ENCODE measurements at places on chromosomes 6 and 20. TPM values are rescaled to one million over a fixed set of nuclear protein-coding genes. Genes with fewer than 3 reads are reported as not detected.

DNA sequence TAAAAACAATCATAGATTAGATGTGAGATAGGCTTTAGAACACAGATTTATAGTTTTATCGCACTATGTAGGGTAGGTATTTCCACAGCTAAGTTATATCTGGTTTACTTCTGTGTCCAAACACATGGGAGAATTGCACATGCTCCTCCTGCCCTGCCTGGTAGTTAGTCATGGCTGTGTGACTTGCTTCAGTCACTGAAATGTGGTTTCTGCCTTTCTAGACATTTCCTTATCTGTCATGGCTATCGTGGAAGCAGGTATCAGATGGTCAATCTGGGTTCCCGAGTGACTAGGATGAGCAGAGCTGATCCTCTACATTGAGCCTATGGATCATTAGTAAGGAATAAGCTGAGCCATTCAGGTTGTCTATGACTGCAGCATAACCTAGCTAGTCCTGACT lies 117.8 kb upstream of the GMDS start:
- DNase-seq = no peak

Gene GDAP1L1
- total RNA-seq = 1.9 TPM

DNA sequence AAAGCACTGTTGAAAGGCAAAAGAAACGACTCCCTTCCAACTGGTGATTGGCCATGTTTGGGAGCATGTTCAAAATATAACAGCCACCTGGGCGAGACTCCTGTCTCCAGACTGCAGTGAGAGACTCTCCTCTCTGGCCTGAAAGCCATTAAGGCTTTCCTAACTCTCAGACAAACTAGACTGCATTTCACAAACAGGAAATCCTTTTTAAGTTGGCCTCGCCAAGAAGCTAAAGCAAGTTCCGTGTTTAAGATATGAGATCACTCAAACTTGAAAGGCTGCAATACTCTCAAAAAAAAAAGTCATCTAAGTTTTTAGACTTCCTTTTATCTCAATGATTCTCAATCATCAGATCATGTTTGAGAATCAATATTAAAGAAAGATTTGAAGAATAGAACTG lies 117.0 kb downstream of the TFAP2A start:
- no peak for DNase-seq

DNA sequence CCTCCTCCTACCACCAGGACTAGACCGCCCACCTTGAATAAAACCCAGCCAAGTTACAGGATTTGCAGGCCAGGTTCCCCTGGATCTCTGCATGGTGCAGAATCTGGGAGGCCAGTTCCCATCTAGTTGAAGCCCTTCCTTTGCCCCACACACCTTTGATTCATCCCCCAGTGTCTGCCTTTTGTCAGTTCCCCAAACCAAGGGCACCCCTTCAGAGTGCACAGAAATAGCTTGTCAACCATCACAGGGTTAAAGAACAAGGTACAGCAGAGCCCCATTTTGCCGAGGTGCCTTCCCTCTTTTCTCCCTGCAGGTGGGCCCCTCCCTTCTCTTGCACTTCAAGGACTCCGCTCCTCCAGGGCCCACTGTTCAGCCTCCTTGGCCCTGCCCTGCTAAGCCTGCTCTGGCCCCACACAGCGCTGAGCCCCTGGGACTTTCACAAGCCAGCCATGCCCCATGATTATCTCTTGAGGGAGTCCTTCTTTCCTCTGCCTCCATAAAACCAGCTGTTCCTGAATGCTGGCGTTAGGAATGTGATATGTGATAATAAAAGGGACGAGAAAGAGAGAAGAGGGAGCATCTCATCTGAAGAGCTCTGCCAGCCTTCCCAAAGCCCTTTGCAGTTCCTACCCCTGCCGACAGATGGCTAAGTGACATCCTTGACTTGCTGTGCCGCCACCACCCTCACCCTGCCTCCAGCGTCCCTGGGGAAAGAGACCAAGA lies 280.3 kb downstream of the CDC5L start:
- peak; percentile 94 for DNase-seq

Gene TSHZ2
- total RNA-seq = 0.13 TPM

DNA sequence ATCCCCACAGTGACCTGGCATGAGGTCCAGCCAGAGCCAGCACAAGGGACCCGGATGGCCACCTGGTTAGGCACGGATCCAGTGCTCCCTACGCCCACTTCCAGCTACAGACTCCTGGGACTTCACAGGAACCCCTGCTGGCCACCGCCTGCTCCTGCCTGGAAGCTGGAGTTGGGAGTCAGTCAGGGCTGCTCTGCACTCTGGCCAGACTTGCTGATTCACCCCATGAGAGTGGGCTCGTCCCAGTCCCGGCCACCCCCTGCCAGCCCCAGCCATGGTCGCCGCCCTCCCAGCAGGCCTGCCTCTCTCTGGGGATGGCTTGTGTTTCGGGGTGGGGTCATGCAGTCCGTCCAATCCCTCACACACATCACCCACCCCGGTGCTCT lies 125.8 kb downstream of the DLL1 start:
- peak; percentile 66 for DNase-seq

DNA sequence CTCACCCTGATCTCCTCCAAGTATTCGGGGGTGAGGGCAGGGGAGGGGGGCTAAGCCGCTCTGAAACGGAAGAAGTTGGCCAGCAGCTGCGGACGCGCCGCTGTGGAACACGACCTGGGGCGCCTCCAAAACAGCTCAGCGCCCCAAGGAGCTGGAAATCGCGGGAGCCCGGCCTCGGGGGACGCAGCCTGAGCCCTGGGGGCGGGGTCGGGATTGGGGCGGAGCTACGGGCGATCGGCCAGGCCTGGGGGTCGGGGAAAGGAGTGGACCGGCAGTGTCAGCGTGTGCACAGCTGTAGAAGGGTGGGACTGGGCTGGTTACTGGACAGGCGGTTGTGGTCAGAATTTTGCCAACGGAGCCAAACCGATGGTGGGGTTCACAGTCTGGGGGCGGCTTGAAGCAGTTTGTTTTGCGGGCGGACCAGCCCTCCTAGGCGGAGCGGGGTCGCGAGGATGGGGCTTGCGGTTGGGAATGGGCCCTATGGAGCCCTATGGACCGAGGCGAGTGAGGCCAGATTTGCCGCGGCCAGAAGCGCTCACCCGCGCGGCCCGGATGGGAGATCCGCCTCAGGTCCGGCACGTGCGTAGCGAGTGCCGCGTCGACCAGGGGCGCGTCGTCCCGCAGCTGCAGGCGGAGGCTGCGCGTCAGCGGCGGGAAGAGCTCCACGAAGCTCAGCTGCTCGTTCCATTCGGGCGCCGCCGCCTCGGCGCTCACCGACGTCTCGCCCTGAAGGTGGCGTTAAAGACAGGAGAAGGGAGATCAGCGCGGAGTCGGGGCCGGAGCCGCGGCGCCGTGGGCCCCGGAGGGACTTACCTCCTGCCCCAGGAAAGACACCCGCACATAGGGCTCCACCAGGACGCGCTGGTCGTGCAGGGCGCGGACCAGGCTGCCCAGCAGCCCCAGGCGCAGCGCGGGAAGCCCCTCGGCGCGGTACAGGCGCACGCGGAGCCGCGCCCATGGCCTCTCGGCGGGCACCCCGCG lies 14.3 kb upstream of the SPAG4 start:
- DNase-seq = peak; percentile 92

- no peak for DNase-seq
Measured at GRCh38 chr6:134992155-134992554, 42.3 kb upstream of the ALDH8A1 start.

Gene ACTL10
- not detected for total RNA-seq

Gene SYNDIG1
- 1.9 TPM for total RNA-seq

DNA sequence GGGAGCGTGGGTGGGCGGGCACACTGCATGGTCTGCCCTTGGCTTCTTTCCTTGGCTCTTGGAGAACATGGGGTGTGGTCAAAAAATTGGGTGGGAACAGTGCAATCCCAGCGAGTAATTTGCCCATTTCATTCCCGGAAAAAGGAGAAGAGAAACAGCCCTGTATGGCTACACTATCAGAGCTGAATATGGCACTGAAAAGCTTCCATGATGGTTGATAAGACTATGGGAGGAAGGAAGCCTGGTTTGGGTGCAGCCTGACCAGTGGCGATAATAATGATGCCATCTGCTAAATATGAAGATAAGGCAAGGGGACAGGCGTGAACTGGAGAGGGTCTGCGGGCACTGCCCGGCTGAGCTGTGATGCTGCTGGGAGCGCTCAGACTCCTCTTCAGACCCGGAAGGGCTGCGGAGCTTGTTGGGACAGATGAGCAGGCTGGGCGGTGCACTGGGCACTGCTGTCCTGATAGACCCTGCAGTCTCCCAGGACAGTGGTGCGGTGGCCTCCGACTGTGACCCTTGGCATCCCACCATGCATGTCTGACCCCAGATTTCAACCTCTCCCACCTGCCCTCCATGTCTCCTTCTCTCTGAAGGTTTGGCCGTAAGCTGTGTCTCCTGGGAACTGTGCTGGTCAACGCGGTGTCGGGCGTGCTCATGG lies 10.2 kb downstream of the SLC22A1 start:
- no peak for DNase-seq

DNA sequence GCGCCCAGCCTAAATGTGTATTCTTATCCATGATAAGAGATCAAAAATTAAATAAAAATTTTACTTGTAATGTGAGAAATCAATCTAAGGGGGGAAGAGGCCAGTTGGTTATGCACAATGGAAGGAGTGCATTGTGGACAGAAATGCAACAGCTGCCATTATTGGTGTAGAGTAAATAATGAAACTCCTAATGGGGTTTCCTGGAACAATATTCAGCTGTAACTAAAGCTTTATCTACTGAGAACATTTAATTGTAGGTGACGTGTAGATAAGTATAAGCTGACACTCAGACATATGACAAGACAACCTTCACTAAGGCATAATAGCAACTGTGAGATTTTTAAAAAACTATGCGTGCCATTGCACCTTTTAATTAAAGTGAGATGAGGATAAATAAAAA lies 71.4 kb downstream of the CEP57L1 start:
- DNase-seq = no peak

Gene FNDC11
- total RNA-seq = 2.4 TPM

DNA sequence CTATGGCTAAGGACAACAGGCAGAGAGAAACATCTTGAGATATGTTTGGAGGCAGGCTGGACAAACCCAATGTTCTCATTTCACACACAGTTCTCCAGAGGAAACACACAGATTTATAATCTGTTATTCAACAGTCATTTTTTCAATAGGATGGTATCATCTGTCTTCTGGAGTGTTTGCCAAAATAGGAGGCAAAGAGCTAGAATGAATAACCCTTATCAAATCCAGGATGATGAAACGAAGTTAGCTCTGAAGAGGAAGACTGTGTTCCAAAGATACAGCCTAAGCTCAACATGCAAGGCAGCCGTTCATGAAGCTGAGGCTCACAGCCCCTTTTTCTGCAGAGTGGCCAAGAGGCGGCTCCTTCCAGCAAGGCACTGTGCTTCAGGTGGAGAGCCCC lies 70.8 kb downstream of the PPP1R3G start:
- no peak for DNase-seq

DNA sequence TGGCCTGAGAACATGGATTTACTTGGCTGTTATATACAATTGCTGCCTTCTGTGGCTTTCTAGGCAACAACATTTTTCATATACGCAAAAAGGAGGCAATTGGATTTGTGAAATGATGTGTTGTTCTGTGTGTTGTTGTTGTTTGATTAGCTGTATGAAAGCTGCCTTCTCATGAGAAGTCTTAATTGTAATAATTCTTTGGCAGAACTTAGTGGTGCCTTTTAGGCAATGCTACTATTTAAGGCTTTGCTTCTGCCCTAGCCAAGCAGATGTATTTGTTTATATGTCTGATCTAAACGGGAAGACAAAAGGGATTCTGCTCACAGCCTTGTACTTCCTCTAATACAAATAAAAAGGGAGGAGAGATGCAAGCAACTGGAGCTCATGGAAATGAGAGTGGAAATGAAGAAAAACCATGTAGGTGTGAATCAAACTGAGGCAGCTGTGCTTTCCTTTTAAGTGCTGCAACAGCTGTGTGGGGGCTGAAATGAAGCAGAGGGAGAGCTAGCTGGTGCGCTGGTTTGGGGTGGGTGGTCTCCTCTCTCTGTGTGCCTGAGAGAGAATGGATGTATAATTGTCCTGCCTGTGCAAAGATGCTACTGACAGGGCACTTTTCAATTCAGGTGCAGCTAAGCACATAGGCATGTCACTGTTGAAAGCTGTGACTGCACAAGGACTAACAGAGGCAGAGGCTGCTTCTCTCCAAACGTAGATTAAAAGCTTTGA lies 386.9 kb upstream of the MAN1A1 start:
- no peak for DNase-seq

GRCh38 chr6:151317995-151318365 lies 73.4 kb downstream of the ZBTB2 start:
- DNase-seq = no peak

DNA sequence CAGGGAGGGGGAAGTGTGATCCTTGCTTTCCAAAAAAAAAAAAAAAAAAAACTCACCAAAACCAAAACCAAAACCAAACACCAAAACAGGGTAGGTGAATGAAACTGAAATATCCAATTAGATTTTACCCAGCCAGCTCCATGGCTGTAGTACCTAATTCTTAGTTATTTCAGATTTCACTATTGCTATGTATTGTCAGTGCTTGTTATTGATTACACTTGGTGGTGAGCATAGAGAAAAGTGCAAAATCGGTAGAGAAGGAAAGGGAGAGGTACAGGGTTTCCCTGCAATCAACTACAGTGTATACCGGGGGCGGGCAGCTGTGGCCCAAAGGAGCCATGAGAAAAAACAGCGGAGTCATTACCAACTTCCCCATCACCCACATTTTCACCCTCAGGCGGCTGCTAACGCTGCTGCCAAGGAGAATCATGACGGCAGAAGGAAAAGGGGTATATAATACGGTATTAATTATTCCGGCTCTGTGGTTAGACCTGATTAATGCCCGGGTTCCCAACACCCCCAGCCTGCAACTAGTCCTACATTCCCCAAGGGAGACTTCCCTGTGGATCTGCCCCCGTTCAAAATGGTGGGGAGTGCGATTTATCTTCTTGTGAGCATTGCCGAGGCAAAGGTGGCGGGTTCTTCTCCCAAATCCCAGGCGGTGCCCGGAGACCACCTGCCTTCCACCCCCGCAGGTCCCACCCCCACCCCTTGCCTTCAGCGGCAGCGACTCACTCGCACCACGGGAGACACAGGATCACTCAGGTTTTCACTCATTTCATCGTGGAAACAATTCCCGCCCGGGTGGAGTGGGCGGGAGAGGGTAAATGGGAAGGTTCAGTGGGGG lies at the start of gene C6orf62:
Gene C6orf62 (minus strand): TSS at position 30 of the 847 bp plus-strand sequence. CDS start 486 bp downstream, outside the sequence.
- DNase-seq = peak; percentile 53

DNA sequence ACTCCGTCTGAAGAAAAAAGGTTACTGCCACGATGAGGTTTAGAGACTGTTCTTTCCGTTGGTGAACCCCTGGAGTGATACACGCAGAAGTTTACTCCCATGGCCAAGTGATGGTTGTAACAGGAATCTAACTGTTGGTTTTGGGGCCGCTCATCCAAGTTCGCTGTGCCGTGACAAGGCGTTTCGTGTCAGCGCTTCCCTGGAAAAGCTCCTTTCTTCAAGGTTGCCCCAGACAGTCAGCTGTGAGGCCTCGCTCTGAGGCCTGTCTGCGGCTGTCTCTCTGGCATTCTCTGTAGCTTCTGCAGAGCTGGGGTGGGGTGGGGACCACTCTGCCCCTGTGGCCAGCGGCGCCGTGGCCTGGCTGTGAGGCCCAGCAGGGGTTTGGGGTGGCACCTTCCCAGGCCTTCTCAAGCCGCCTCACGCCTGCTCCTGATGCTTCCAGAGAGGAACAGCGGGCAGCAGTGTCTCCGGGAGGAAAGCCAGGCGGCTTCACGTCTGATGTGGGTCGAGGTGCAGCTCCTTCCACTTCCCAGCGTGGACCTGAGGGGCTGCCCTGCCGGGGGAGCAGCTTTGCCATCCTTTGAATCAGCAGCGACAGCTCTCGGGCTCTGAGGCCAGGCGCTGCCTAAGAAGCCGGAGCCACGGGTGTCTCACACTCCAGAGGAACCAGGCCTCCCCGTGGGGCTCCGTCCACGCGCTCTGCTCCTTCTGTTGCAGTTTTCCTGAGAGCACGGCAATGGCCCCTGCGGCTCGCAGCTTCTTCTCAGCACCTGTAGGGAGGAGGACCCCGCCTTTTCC lies 76.2 kb downstream of the SMOC2 start:
- no peak for DNase-seq

GRCh38 chr6:4612636-4613171 lies 163.5 kb upstream of the CDYL start:
- no peak for DNase-seq

Data from endodermal cell (in vitro differentiated cells).